KG1 (cell line): ENCODE measurements at places on chromosomes 4 and X.

GRCh38 chr4:185265942-185266341, 56.5 kb downstream of the SNX25 start:
- DNase-seq: no peak

GRCh38 chr4:152981842-152982241, 45.7 kb downstream of the FHDC1 start:
- DNase-seq: no peak

DNA sequence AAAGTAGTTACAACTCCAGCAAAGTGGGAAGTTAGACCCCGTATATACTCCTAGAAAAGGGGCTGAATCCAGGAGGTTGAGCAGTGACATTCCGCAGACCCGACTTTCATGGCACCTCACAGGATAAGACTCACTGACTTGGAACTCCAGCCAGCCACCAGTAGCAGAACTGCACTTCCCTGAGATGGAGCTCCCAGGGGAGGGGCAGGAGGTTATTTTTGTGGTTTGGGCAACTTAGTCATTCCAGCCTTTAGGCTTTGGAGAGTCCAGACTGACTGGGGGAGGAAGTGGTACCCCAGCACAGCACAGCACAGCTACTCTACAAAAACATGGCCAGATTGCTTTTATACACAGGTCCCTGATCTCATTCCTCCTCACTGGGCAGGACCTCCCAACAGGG, 319.1 kb downstream of the PCDH19 start:
- DNase-seq: no peak

DNA sequence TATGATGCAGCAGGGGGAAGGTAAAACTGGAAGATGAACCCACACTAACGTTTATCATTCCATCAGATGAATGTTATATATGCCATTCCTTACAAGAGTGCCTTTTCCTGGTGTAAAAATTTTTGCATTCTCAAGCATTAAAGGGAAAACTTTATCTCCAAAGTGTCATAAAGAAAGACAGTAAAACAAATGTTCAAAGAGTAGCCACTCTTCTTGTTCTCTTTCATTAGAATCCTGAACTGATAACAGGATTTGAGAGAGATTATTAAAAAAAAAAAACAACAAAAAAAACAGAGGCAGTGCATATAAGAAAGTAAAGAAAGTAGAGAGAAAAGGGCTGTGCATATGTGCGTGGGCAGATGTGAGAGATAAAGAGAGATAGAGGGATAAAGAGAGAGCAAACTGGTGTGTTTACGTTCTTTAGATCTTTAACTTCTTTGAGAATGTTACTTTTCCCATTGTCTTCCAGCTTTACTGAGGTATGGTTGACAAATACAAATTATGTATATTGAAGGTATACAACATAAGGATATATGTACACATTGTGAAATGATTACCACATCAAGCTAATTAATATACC, 275.4 kb downstream of the HS3ST1 start:
- DNase-seq: no peak

- DNase-seq: no peak
Observed at GRCh38 chr4:151685303-151685702, 75.5 kb downstream of the GATB start.

DNA sequence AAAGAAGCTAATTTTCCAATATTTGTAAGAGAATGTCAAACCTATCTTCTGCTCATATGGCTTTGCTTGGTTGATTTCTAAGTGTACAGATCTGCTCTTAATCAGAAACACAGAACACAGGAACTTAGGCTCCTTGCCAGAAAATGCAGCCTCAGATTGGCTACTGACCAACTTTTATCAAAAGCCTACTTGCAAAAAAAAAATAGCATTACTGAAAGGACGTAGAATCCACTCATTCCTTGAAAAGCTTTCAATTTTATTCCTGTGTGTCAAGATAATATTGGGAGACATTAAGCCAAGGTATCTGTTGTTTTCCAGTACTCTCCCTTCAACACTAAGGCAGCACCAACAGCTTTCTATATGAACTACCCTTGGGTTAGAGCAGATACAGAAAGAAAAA, 127.6 kb upstream of the INTU start:
- DNase-seq: no peak

DNA sequence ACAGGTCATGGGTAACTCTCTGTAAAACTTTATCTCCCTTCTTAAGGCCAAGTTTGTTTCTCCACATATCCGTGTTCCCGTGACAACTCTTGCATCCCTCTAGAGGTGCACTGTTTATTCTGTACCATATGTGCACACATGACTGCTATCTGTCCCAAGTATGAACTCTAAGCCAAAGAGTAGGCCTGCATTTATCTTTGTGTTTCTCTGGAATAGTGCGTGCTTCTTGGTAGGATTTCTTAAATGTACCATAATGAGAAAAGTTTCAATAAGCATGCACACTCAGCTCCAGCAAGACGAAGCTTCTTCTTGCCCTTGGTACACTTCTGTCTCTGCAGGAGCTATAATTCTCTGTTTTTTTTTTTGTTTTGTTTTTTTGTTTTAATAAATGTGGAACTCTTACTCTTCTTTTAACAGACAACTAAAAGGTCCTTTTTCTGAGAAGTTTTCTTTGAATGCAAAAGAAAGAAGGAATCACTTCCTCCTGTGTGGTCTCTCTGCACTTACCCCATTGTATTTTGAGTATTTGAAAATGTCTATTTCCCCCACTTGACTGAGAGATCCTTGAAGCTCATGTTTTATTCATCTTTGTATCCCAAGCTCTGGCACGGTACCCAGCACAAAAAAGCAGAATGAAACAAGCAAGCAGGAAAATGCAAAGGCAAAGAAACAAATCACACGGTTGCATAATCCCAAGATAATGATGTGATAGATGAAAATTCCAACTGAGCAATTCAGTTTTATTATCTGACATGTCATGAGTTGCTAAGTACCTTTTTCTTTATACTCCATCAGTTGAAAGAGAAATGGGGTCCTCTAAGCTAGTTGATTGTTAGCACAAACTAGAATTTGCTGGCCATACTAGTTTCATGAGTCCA, 521.9 kb upstream of the BOD1L1 start:
- no peak for DNase-seq

DNA sequence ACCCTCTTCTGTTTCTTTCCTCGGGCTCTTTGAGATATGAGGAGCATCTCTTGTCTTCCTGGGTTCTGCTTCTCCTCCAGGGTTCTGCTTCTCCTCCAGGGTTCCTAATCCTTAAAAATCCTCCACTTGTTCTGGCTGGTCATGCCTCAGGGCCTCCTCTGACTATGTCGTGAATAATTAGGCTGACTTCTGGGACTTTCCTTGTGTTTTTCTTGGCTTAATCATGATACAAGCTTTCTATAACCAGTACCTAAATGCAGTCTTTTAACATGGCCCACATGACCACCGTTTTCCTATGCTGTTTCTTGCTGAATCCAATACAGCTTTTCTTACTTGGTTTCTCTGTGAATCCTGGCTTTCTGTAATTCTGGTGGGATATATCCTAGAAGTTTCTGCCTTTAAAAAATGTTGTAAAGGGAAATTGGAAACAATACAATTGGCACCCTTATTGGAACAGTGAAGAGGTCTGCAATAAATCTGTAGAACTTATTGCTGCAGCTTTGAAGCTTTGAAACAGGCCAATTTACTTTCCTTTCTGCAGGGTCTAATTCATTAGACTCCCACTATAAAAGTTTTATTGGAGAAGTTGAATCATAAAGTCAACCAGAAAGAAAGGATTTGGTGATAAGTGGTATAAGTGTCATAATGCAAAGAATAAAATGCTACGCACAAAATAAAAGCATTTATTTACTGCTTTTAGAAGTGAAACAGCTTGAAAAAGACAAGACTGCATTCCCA, 213.1 kb downstream of the UGT8 start:
- DNase-seq: no peak

DNA sequence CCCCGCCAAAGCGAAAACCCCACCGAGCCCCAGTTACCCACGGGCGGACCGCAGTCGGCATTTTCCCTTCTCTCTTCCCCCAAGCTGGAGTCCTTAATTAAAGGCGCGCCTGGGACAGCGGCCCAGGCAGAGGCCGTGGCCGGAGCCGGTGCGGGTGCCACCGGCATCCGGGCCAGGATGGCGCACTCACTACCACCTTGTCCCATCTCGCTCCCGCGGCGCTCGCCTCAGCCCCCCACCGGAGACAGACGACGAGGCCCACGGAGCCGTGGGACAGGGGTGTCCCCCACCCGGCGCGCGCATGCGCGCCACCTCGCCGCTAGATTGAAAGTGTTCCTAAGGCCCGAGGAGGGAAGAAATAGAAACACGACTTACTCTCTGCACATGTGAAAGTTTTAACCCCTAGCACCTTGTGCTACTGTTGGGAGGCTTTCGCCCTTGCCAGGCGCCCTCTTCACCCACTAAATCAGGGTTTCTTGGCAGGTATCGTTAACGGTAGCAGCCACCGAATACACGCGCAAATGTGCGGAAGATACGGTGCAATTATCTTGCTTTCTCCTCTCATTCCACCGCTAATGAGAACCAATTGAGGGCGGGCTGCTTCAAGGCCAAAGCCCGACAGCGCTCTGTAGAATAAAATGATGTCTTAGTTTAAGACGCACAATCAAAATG, 64.3 kb upstream of the CCDC160 start:
- peak; percentile 3 for DNase-seq

DNA sequence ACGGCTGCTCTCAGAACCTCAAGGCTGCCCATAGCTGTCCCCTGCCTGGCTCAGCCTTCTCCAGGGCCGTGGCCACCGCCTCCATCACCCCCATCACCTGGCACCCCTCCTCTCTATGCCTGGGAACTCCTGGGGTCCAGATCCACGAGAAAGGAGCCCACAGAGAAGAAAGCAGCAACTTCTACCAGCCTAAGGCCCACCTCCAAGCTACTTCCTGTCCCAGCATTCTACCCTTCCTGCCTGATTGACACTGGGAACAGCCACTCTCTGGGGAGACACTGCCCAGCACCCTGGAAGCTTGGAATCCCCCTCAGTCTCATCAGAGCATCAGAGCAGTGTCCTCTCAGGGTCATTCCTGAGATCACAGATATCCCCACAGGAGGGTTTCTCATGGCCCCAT, 36.9 kb upstream of the PROM1 start:
- no peak for DNase-seq

DNA sequence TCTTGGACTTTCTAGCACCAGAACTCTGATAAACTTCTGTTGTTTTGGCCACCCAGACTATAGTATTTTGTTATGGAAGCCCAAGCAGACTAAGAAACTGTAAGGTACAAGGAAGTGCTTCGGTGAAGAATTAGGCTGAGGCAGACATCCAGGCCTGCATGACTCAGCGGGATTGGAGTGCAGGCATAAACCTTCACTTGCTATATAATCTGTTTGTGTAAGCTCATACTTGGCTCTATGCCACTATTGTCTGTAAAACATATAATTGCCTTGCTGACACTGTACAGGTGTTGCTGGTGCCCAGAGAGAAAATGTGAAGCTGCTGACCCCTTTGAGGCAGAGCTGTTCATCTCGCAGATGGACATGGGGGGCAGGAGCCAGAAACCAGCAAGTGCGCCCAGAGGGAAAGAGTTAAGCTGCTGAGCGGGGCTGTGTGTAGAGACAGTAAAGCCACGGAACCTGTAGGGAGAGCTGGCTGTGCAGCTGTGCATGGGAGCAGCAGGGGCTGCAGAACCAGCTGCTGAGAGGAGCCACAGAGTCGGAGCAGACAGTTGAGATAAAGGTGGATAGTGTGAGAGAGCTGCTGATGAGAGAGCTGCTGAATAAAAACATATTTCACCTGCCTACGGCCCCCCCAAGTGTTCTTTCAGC, 96.2 kb downstream of the RBM46 start:
- DNase-seq: no peak

- peak; percentile 17 for DNase-seq
Observed at GRCh38 chr4:185395238-185395955, at the start of gene LRP2BP. LRP2BP (minus strand) TSS chr4:185395924; CDS start chr4:185378186, 17,738 bp downstream.

DNA sequence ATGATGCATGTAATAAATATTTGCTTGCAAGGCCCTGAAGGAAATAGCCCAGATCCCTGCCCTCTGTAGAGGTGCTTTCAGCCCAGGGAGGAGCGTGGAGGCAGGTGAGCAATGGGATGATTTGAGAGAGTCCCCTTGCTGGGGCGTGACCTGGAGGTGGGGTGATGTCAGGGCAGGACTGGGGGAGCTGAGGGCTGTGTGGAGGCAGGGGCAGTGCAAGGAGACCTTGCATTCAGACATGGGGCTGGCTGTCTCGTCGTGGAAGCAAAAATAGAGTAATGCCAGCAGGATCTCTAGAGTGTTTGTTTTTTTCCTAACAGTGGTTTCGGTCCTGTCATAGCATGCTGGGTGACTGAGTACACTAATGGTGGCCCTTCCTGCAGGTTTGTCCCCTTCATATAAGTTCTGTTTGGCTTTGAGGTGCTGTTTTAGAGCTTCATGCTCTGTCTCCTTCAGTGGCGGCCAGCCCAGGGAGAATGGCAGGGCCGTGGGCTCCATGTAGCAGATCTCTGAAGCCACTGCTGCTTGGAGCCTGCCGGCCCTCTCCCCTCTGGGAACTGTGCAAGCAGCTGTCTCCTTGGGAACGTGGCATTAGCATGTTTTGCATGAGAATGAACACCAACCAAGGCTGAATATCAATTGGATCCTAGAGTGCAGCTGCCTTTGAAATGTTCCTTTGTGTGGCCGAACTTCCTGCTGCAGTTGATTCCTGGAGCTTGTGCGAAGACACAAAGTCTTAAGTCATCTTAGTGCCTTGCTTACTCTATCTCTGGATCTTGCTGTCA, 39.3 kb upstream of the CLDN34 start:
- no peak for DNase-seq

- no peak for DNase-seq
Observed at GRCh38 chr4:86981789-86982188, 47.0 kb downstream of the AFF1 start.

DNA sequence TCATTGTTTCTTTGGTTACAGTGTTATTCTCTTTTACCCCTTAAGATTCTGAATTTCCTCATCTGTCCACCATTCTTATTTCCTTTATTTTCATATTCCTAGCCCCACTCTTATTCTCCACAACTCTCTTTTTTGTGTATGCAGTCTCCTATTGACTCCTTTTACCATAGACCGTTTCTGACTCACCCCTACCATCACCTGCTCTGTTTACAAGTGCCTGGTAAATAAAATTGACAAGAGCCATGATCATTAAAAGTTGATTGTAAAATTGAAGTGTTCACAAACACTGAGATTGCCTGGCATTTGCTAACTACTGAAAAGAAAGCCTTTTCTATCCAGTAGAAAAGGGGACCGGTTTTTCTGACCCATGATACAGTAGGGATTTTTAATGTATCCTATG, 54.4 kb downstream of the MRPL1 start:
- no peak for DNase-seq

GRCh38 chrX:129791961-129792570, 12.3 kb downstream of the SASH3 start:
- no peak for DNase-seq

GRCh38 chr4:183195534-183195933, 96.5 kb downstream of the WWC2 start:
- no peak for DNase-seq

DNA sequence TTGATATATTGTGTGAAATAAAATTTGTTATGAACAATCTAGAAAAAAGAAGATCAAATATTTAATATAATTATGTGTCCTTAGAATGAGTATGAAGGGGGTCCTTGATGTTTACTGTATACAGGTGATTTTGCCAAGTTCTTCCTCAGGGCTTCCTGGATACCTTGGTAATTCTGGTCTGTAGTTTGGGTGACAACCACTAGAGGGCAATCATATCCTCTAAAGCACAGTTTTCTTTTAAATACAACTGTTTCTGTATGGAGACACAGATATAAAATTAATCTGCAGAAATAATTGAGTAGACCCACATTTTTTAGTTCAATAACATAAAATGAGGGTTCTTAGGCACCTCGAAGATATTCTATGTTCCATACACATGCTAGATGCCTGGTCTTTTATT, 157.7 kb downstream of the SPANXN1 start:
- DNase-seq: no peak

GRCh38 chr4:82948647-82949204, 48.2 kb downstream of the THAP9 start:
- DNase-seq: no peak

- DNase-seq: no peak
Observed at GRCh38 chr4:40507977-40508376, 121.7 kb downstream of the RBM47 start.
